Activated CD8-positive, alpha-beta memory T cell treated with anti-CD3 and anti-CD28 coated beads for 1 hour (primary cell): ENCODE measurements at places on chromosomes 7 and 10.

GRCh38 chr10:11871466-11871865 is 48.3 kb downstream of the PROSER2 start:
- DNase-seq: no peak

DNA sequence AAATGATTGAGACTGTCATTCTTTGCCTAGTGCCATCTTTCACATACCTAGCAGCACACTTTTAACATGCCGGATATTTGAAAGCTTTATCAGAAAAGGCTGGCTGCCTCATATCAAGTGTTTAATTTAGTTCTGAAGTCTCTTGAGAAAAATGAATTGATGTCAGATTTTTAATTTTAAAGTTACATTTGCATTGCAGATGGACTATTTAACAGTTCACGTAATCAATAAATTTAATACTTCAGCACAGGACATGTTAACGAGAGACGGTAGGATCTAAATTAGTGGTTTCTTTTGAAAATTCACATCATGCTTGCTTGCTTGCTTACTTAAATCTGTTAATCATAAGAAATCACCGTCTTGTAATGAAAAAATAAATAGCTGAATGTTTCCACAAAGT is 51.6 kb downstream of the COL1A2 start:
- no peak for DNase-seq

DNA sequence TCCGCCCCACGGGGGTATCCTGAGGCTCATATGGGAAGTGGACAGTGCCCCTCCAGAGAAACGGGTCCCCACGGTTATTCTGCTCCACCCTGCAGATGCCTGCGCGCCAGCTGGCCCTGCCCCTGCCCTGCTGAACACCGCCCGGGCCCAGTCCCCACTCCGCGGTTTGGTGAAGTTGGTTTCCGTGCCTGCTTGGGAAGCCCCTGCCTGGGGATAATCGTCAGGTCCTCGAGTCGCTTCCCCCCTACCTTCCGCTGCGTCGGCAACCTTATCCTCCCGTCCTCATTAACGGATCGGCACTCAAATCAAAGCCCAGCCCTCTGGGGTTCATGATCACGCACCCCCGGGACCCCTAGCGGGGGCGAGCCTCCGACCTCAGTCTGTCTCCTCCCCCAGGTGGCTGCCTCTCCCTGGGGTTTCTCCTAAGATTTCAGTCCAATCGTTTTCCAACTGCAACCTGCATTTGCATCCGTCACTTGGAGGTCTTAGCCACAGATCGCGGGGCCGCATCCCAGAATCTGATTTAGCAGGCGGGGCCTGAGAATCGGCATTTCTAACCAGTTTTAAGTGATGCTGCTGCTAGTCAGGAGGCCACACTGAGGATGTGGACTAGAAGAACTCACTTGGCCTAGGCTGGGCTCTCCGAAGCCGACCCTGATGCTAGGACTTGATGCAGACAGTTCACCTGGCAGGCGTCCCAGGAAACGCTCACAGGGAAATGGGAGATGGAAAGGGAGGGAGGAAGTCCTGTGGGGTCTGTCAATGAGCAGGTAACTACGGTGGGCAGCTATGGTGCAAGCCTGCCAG is 27.6 kb downstream of the WDR86 start:
- no peak for DNase-seq

DNA sequence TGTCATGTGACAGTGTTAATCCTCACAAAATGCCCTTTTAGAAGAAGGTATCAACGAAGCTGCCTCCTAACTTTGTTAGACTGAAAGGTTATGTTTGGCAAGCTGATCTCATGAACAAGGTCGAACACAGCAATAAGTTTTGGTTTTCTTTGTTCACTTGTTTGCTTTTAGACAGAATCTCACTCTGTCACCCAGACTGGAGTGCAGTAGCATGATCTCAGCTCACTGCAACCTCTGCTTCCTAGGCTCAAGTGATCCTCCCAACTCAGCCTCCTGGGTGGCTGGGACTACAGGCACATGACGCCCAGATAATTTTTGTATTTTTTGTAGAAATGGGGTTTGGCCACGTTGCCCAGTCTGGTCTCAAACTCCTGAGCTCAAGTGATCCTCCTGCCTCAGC is 1.1 kb downstream of the STRA8 start:
- no peak for DNase-seq

GRCh38 chr7:14585232-14585631 is 317.3 kb downstream of the DGKB start:
- DNase-seq: no peak

- DNase-seq: no peak
These were observed 48.0 kb upstream of the MSRB2 start for GRCh38 chr10:23047201-23048050.

DNA sequence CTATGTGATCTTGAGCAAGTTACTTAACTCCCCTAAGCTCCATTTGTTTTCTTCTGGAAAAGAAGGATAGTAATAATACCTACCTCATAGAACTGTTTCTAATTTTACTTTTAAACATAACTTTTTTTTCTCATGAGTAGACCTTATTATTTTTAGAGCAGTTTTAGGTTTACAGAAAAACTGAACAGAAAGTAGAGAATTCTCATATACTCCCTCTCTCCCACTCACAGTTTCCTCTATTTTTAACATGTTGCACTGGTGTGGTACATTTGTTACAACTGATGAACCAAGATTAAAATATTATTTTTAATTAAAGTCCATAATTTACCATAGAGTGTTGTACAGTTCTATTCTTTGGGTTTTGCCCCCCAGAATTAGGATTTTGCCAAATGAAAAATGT is 221.3 kb upstream of the CSTF2T start:
- DNase-seq: no peak

- DNase-seq: no peak
These were observed 68.9 kb upstream of the ADO start for GRCh38 chr10:62735464-62736167.

DNA sequence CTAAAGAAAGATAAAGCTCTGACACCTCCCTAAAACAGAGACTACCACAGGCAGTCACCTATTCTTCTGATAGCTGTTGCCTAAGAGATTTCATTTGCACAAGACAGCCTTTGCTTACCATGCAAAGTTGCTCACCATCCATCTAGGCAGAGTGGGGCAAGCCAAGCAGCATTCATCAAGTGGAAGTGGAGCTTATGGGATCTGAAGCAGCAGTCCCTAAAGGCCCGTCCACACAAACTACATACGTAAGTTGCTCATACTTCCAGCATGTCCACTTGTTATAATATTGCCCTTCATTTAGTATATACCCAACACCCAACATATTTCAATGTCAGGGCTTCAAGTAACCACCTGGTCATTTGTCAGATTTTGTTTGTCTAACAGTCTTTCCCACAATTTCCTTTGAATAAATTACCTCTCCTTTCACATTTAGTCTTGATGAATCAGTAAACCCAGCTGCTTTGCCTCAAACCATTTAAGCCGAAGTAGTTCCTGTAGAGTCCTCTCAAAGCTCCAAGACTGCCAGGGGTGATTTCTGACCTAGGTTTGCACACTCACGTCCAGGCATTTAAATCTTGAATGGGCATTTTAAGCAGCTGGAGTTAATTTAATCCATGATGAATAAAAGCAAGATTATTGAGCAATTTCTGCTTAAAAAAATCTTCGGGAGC is 67.9 kb downstream of the ATAD1 start:
- no peak for DNase-seq

DNA sequence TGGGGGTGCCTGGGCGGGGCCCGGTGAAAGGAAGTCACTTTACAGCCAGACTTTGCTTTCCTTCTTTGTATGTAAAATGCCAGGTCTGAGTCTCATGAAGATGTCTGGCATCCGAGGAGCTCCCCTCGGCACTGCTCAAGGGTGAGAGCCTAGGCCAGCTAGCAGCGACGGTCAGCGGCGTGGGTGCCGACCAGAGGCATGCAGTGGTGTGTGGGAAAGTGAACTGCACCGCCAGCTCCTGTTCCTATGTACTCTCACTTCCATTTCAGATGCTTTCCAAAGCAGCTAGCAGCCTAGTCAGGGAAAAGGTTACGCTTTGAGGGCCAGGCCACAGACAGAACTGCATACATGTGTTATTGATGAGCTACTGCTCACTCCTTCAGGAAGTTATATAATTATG is 172.8 kb downstream of the ZMYND11 start:
- DNase-seq: no peak

GRCh38 chr10:31157123-31158010 is 125.7 kb upstream of the ZNF438 start:
- DNase-seq: no peak

- no peak for DNase-seq
These were observed 6.1 kb upstream of the KEL start for GRCh38 chr7:142968229-142968628.

- DNase-seq: no peak
These were observed 200.4 kb upstream of the YAE1 start for GRCh38 chr7:39365751-39366295.

DNA sequence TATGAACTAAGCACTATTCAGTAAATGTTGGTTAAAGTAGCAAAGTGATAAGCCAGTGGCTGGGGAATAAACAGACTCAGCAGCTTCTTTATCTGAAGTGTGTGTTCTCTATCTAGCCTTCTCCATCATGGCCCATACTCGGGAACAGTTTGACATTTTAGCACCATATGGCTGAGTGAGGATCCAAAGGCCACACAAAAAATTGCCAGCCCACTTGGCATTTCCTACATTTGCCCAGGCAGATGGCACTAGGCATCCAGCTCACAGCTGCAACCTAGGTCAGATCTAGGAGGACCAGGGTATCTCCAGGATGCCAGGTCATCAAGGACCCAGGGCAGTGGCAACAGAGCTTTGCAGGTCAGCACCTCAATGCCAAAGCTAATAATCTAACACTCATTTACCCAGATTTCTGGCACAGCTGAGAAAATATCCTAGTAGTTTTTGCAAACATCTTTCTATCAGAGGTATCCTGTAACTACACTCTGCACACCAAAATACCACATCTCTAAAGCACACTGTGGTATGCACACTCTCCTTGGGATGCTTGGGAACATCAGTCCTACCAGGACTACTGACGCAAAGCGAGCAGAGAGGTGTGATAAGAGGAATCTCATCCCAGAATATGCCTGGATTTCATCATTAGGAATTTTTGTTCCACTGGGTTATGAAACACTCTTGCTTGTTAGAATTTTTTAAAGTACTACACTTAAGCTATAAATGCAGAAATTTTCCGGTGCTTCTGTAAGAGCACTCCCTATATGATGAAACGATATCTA is 61.7 kb downstream of the DOCK4 start:
- no peak for DNase-seq

DNA sequence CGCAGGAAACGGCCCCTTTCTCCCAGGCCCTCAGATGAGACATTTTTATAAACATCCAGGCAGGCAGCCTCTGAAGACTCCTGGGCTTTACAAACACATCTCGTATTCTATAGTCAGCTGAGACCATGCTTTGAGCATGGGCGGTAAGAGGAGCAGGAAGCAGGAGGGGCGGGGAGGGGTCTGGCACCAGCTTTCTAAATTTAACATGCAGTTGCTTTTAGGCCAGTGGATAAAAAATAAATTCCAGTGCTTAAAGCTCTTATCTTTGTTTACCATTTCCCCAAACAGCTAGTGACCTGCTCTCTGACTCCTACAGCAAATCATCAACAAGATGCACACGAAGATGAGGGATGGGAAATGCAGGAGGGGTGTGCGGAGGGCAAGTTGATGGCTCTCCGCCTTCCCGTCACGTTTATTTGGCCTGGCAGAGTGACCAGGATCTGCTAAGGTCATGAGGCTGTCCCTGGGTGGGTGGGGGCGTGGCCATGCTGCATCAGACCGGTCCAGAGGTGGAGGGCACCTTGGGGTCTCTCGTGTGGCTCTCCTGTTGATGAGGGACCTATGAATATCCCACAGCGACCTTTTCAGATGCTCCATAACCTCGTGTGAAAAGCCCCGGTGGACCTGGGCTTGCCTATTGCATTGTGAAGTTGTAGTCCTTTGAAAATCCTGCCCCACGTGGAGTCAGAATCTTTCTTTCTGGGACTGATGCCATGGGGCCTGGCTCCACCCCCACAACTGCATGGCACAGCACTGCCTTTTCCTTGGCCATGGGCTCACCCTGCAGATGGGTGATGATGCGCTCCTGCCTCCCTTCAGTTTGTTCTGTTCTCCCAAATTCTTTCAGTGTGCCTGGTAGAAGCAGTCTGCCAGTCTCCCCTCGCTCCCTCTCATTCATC is 67.5 kb downstream of the PARP12 start:
- no peak for DNase-seq

DNA sequence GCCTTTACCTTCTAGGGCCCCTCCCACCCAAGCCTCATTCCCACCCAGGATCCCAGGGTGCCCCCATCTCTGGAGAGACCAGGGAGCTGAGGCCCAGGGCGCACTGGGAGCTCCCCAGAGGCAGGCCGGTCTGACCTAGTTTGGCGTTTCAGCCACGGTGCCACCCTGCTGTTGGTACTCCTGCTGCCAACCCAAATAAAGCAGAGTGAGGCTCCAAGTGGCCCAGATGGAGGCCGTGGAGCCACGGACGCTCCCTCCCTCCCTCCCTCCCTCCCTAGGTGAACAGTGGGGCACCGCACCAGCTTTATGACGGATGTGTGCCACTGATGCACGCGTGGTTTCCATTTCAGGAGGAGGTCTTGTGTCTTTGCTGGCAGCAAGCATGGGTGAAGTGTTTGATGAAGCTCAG is 1.8 kb downstream of the INPP5A start:
- DNase-seq: no peak

GRCh38 chr10:44354771-44355170 is 30.1 kb downstream of the CXCL12 start:
- no peak for DNase-seq

GRCh38 chr10:57806675-57807074 is 461.0 kb downstream of the IPMK start:
- no peak for DNase-seq

- DNase-seq: no peak
These were observed 124.6 kb upstream of the NRBF2 start for GRCh38 chr10:63008491-63008890.

- no peak for DNase-seq
These were observed 12.7 kb upstream of the AKR1B10 start for GRCh38 chr7:134514663-134515062.

DNA sequence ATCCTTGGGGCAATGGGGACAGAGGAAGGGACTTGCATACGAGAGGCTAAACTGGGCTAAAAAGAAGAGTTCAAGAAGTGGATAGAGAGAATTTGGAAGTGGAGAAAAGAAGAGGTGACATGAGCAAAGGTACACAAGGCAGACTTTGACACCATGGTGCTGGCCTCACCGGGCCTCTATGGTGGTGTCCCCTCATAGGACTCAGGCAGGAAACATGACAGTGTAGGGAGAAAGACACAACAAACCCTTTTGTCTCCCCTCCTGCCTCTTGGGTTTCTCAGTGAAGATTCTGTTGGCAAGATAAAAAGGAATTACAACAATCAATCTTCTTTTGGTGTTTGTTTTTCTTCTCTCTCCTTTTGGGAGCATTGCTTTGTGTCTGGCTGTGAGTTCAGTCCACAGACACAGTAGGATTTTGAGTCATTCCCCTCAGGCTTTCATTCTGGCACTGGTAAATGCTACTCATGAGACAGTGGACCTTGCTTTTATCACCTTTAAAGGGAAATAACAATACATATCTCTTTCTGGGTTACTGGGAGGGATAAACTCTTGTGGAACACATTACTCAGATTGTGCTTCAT is 827.7 kb downstream of the TNS3 start:
- DNase-seq: no peak

DNA sequence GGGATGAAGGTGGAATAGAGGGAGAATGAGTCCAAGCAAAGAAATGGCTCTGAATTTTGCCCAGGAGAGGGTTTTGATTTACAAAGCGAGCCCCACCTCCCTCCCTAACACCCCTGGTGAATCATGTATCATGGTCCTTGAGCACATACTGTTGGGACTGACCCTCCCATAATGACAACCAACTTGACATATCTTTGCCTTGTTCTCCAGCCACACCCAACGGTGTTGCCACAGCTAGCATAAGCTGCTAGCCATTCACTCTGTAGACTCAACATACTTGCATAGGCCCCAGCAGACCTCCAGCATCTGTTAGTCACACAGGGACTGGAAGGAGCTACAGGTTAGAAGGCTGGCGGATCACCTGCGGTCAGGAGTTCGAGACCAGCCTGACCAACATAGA is 538.5 kb downstream of the KCNMA1 start:
- DNase-seq: no peak
